AG04449 (cell line): ENCODE measurements at places on chromosomes 1 and 21.

DNA sequence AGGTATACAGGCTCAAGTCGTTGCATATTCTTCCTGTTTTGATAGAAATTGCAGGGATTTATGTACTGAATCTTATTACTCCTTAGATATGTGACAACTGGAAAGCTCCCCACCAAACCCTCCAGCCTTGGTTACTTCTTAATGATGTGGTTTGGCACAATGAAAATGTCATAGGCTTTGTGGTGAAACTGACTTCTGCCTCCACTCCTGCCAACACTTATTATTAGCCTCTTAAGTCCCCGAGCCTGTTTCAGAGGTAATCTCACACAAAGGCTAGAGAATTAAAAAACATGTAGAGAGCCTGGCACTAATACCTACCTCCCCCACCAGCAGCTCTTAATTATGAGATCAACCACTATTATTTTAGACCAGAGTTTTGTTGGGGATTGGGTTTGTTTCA is 4.2 kb downstream of the COX20 start:
- no peak for DNase-seq

GRCh38 chr21:29078869-29079767 is 5.7 kb upstream of the CCT8 start:
- no peak for DNase-seq

DNA sequence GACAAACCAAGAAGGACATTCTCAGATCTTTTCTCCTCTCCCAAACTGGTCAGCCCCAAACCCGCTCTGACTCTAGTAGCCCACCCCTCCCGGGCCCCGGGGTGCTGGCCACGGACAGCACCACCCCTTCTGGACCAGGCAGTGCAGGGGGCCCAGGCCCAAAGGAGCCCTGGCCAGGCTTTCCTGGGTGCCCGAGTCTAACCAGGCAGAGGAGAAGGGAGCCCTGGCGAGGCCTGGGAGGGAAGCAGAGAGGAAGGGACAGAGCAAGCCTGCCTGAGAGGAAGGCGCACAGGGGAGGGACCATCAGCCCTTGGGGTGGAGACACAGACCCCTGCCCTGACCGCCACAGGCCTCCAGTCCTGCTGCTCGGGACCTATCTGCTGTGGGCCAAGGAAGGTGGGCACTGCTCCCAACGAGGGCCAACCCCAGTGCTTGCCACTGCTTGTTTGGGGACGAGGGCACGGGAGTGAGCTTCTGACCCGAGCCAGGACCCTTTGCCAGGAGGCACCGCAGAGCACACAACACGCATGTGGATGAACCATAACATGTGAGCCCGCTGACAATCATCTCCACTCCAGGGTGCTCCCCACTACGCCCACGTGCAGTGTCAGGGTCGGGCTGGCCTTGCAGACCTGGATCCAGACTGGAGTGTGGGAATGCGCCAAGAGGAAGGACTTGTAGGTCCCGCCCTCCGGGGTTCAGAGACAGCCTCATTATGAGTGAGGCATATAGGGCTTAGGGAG is 57.6 kb downstream of the KCNAB2 start:
- no peak for DNase-seq

DNA sequence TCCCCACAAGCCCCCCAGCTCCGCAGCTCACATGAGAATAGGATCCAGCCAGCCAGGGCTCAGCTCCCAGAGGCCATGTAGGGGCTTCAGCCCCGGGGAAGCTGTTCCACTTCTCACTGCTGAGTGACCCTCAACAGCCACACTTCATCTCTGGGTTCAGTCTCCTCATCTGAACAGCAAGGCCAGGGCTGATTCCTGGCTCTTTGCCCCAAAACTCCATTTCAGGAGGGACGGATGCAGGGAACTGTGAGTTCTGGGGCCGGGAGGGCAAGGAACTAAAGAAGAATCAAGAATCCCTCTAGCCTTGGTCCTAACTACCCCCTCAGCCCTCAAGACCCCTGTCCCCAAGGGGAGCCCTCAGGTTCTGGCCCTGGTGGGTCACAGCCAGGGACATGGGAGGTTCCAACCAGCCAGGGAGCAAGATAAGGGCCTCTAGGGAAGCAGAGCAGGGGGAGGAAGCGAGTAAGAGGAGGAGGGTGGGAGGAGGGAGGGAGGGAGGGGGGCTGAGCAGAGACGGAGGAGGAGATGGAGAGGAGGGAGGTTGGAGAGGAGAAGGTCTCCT is 13.1 kb downstream of the SDC3 start:
- DNase-seq = no peak

DNA sequence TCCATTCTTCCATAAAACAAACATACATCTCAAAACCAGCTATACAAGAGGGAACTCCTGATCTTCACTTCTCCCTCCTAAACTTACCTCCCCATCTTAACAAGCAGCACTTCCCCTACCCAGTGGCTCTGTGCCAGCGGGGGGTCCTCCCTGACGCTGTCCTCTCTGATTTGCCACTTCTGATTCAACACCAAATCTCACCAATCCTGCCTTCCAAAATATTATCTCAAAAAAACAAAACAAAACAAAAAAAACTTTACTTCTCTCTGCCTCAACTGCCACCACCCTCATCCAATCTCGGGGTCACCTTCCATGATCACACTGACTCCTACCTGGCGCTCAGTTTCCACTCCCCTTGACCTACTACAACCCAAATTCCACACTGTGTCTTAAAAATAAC is 72.8 kb downstream of the SLC45A1 start:
- DNase-seq = no peak

DNA sequence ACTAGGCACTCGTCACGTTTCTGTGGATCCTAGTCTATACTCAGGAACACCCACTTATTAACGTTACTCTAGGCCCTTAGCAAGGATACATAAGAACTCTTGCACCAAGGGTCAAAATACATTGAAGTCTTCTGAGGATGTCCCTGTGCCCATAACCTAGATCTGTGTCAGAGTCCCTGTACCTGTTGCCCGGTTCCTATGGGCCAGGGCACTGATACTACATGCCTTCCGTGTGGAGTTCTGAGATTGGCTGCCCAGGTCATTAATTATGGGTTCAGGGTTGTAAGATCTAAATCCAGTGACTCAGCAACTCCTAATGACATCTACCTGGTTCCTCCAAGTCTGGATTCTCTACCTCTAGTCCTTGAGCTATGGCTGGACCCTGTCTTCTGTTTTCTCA is 69.5 kb downstream of the GPR137B start:
- no peak for DNase-seq

DNA sequence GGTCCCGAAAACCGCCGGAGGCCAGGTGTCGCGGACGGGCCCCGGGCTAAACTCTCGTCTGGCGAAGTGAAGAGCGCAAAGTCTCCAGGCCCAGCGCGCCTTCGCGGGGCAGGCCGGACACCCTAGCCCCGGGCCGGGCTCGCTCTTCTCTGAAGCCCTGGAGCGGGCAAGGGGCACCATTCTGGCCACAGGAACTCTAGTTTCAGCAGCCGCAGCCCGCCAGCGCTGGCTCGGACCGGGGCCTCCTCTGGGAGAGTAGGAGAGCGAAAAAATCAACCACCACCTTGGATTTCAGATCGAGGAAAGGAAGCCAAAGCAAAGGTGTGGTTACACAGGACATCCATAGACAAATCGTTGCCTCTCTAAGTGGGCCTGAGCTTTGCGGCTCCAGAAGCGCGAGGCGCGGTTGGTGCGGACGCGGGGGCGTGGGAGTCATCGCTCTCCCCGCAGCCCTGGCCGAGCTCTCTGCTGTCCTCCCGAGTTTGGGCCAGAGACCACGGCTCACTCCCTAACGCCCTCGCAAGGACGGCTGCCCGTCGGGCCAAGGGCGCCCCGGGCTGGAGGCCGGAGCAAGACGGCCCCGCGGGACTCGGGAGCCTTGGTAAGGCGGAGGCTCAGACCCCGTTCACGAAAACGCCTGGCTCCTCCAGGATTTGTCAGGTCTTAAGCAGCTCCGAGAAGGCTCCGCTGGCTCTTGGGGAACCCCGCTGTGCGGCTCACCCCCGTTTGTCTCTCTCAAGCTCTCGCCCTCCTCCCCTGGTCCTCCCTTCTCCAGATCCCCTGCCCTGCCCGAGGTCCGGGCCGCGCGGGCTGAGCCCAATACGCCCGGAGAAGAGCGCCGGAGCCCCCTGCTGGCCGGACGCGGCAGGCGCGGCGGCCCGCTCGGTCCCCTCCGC is 132.9 kb upstream of the DPYD start:
- no peak for DNase-seq

- no peak for DNase-seq
Measured at GRCh38 chr1:36425791-36426190, 24.5 kb downstream of the OSCP1 start.

DNA sequence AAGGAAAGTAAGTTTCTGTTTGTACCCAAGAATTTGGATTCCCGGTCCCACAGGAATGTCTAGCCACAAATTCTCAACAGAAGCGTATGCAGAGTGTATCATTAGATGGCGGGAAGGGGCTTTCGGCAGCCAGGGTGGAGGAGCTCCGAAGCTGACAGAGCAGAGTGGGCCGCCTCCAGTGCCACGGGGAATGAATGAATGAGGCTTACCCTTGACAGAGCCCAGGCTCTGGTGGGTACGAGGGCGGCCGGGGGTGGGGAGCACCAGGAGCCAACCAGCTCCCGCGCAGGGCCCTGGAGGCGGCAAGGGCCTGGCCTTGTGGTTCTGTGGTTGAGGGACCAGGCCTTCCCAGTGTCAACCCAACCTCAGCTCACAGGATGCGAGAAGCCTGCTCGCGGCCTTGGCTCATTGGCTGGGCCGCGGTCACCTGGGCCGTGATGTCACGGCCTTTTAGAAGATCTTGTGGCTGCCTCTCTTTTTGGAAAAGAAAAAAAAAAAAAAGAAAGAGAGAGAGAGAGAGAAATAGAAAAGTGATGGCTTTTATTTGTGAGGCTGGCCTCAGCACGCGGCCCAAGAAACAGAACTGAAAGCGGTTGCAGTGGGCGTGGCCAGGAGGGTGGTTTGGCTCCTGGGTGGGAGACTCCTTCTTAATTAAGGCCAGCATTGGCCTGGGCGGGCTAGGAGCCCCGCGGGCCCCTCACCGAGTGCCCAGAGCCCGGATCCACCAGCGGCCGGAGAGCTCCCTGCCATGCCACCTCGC is 34.9 kb upstream of the RUNX3 start:
- peak; percentile 50 for DNase-seq

DNA sequence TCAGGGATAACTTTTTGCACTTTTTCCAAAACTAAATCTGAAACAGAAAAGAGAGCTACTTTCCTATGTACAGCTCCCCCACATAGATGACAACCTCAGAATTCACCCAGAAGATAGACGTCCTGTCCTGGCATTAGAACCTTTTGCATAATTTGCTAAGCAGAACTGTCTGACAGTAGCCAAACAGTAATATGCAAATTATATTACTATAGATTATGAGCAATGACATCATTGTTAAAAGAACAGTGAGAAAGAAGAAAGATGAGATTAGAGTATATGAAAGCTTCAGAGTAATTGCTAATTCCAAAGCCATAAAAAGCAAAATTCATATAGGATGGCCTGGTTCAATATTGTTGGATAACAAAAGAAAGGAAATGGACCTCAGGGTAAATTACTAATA is 43.7 kb downstream of the SLC44A5 start:
- no peak for DNase-seq

DNA sequence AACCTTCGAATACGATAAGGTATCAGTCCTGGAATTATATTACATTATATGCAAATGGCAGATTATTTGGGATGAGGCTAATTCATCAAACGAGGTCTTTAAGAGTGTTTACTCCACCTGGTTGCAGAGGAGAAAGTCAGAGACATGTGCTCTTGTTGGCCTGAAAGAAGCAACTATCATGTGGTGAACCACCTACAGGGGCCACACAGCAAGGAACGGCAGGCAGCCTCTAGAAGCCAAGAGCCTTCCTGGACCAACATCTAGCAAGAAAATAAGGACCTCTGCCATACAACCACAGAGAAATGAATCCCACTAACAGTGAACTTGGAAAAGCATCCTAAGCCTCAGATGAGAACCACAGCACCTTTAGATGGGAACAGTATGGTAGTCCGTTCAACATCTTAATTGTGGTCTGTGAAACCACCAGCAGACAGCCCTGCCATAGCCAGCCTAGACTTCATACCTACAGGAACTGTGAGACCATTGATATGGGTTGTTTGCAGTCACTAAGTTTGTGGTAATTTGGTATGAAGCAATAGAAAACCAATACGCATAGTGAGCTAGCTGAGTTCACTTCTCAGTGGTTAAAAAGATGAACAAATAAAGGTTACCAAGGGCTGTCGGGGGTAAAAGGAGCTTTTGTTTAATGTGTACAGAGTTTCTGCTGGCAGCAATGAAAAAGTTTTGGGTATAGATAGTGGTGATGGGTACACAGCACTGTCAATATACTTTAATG is 345.7 kb upstream of the RUNX1 start:
- DNase-seq = no peak

- no peak for DNase-seq
Measured at GRCh38 chr1:232596666-232597303, 33.1 kb downstream of the SIPA1L2 start.

DNA sequence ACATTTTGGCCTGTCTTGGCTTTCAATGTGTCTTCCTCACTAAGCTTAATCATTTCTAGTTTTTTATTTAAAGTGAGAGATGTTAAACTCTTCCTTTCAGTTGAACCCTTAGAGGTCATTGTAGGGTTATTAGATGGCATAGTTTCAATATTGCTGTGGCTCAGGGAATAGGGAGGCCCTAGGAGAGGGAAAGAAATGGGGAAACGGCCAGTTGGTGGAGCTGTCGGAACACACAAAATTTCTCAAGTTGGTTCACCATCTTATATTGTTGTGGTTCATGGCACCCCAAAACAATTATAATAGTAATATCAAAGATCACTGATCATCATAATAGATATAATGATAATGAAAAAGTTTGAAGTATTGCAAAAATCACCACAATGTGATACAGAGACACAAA is 31.4 kb upstream of the KAZN start:
- DNase-seq = no peak

GRCh38 chr1:11594222-11594621 is 60.0 kb downstream of the FBXO2 start:
- DNase-seq = no peak

DNA sequence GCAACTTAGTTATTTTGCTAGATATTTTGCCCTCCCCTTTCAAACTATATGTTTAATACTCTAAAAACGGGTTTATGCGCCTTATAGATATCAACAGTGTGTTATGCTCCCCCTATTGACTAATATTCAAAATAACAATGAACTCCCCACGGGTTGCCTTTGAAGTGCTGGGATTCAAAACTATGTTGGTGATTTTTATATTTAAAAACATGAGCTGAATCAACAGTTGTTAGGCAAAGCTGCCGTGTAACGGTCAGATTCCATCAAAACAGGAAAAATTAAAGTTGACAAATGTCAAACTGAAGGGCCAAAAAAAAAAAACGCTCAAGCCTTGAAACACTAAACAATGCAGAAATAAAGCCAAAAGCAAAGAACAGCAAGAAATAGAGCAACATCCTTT is 2.5 kb downstream of the TGFBR3 start:
- no peak for DNase-seq

- no peak for DNase-seq
Measured at GRCh38 chr1:74266001-74266400, 30.8 kb downstream of the TNNI3K start.
